Activated CD4-positive, alpha-beta T cell treated with anti-CD3 and anti-CD28 coated beads for 1 hour (primary cell): ENCODE measurements at places on chromosomes 11 and 22.

DNA sequence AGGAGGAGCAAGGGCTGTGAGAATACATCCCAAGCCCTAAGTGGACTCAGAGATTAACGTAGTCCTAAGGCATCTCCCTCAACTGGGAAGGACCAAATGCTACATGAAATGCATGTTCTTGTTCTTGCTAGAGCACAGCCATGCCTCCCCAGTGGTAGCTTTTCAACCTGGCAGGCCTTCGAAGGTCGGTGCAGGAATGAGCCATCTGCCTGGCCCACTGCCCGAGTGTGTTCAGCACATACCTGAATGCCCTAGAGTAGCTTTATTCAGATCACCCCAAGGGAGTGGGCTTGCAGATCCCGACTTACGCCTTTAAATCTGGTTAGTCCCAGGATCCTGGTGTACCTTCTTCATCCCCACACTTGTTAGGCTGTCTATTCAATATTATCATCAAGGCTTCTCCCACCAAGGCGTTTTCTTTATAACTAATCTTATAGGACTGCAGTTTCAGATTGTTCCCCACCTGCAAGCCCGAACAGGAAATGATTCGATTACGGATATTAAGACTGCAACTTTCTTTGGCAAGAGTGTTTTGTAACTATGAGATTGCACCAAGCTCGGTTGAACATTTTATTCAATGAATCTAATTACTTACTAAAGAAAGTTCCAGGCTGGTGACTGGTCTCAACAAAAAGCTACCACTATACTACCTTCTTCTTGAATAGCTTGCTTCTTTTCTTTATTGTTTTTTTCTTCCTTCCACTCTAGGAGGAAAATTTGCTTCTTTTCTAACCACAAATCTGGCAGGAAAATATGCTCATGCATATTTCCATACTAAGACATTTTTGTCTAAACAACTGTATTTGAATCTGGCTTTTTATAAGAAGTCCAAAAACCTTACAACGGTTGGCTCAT is 115.6 kb downstream of the SGSM3 start:
- no peak for DNase-seq

GRCh38 chr11:4851033-4851432 is 2.0 kb upstream of the OR51S1 start:
- no peak for DNase-seq

DNA sequence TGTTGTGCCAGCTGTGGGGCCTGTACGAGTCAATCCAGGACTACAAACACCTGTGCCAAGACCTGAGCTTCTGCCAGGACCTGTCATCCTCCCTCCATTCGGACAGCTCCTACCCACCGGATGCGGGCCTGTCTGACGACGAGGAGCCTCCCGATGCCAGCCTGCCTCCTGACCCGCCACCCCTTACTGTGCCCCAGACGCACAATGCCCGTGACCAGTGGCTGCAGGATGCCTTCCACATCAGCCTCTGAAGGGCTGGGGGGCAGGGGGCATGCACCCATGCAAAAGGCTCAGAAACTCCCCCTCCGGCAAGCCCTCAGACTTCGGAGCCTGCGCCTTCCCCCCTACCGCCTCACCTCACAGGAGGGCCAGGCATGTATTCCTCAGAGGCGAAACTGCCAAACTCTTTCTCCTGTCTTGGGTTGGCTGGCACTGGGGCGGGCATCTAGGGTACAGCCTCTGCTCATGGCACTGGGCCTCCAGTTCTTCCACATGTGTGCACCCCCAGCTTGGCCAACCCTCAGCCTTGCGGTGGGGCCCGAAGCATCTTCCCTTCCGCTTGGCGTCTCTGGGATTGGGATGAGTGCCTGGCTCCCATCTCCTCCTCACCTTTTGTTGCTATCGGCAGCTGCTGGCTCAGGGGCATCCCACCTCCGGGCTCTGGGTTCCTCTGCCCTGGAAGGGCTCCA is 1.2 kb downstream of the FAM89B start:
- no peak for DNase-seq

DNA sequence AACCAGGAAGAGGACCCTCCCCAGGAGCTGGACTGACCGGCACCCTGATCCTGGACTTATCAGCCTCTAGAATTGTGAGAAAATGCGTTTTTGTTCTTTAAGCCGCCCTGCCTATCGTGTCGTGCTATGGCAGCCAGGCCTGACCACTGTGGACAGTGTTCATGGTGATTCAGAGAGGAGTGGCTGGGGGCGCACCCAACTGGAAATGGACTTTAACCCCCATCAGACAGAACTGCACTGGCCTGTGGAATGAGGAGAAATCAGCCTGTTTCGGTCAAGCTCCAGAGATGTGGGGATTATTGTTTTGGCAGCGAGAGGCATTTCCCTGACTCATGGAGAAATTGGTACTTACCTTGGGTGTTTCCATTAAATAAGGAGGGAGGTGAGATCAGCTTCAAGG is 1437.8 kb downstream of the BRD1 start:
- DNase-seq, result no peak

DNA sequence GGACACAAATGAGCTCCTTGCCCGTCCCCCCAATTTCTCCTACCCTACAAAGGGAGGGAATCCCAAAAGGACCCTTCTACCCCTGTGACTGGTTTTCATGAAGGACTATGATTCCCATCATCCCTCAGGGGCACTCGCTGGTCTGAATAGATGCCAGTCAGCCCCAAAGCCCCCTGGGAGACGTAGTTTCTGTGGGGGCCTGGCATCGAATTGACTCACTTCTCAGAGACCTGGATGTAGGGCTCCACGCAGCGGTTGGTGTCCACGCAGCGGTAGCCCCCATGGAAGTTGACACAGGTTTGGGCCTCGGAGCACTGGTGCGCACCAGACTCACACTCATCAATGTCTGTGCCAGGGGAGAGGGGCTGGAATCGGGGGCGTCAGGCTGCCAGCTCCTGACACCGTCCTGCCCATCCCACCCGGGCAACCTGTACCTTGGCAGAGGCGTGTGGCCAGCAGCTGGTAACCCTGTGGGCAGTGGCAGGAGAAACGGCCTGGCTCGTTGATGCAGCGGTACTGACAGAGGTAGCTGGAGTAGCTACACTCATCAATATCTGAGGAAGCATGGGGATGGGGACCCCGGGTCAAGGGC is 4.4 kb downstream of the EFEMP2 start:
- DNase-seq, result no peak

GRCh38 chr11:23653071-23653675 is 792.9 kb upstream of the CCDC179 start:
- DNase-seq, result no peak
